ENCODE measurements at places on chromosomes 11 and 22.

DNA sequence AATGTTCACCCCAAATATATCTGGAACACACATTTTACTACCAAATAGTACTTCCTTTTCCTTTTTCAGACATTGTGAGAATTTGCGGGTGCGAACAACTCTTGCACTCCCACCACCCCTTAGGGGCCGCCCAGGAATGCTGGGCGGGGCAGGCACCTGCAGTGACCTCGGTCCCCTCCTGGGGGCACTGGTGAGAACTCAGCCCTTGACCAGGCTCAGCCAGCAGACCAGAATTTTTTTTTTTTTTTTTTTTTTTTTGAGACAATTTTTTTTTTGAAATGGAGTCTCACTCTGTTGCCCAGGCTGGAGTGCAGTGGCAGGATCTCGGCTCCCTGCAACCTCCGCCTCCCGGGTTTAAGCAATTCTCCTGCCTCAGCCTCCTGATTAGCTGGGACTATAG is 75.8 kb downstream of the ARHGAP8 start:
- no peak for DNase-seq

GRCh38 chr11:104154296-104154695 is 9.7 kb downstream of the PDGFD start:
- no peak for DNase-seq

DNA sequence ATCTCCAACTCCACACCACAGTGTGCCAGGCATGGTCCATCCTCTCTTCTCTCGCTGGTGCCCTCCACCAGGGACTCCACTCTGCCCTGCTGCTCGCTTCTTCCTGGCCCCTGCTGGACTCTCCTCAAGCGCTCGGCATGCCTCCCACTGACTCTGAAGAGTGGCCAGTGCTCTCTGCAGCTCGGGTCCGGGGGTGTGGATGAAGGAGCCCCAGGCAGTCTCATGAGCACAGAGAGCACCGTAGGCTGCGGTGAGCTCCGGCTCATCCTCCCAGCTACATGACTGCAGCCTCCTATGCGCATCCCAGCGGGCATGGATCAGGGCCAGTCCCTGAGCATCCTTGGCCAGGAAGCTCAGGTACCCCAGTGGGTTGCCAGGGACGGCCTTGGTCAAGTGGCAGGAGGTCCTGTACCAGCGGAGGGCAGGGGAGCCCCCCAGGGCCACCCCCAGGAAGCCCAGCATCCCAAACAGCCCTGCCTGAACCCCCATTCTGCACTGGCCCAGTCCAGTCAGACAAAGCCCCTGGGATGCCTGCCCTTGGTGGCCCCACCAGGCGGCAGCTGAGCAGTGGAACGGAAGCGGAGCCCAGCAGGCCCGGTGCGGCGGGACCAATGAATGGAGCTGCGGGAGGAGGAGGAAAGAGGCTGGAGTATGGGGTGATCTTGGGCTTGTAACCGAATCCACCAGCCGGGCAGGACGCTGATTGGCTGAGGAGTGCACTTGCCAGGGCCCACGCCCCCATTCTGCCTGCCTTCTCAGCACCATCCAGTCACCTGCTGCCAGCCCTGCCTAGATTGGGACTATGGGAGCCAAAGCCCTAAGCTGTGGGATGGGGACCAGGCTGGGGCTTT is at the start of gene PLA2G3:
TSS of gene PLA2G3 (minus strand) at position 643 of the 851 bp plus-strand sequence. CDS start at position 489, 154 bp downstream.
- no peak for DNase-seq

- no peak for DNase-seq
These were observed 116.0 kb downstream of the CSTPP1 start for GRCh38 chr11:47052576-47052975.

DNA sequence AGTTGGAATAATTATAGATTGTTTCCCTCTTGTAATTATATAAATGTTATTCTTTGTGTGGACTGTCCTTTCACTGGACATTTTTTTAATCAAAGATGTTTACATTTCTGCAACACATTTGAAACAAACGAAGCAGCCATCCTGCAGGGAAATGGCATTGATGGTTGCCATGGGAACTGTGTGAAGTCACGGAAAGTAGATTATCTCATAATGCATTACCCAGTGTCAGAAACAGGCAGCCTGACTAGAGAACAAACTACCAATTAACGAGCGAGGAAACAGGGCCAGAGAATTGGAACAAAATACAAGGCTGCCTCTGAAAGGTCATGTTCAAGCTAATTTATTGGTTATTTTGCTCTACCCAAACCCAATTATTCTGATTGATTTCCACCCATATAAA is 96.9 kb upstream of the LARGE1 start:
- no peak for DNase-seq

All from stimulated activated naive CD4-positive, alpha-beta T cell treated with Interleukin-2 at 50 U/mL for 16 hours (primary cell).